CD4-positive, alpha-beta T cell treated with Interleukin-1 beta for 1 hour (primary cell): ENCODE measurements at places on chromosomes 2 and 18.

GRCh38 chr18:2879889-2880288 is 33.1 kb downstream of the EMILIN2 start:
- no peak for DNase-seq

GRCh38 chr2:21282515-21282898 is 158.7 kb downstream of the TDRD15 start:
- no peak for DNase-seq

- no peak for DNase-seq
Measured at GRCh38 chr2:64711252-64711800, 57.6 kb upstream of the SERTAD2 start.

DNA sequence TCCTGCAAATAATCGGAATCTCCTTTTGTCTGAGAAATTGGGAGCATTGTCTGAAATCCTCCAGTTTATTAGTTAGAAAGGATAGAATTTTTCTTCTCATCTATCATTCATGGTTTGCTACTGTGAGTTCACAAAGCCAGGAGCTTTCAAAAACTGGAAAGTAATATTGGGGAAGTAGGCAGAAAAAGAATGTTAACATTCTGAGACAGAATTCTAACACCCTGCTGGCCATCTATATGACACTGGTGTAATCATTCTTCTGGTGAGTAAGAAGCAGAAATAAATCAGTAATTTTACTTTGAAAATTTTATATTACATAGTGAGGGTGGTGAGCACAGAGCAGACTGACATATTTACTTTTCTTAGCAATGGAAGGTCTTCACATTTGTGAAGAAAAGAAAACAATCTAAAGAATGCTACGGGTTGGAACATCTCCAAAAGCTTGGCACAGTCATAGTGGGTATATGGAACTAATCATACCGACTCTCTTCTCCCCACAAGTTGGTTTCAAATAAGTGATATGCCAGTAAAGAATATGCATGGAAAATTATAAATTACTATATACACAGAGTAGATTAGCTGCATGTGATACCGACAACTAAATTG is 344.9 kb downstream of the LPIN1 start:
- no peak for DNase-seq

DNA sequence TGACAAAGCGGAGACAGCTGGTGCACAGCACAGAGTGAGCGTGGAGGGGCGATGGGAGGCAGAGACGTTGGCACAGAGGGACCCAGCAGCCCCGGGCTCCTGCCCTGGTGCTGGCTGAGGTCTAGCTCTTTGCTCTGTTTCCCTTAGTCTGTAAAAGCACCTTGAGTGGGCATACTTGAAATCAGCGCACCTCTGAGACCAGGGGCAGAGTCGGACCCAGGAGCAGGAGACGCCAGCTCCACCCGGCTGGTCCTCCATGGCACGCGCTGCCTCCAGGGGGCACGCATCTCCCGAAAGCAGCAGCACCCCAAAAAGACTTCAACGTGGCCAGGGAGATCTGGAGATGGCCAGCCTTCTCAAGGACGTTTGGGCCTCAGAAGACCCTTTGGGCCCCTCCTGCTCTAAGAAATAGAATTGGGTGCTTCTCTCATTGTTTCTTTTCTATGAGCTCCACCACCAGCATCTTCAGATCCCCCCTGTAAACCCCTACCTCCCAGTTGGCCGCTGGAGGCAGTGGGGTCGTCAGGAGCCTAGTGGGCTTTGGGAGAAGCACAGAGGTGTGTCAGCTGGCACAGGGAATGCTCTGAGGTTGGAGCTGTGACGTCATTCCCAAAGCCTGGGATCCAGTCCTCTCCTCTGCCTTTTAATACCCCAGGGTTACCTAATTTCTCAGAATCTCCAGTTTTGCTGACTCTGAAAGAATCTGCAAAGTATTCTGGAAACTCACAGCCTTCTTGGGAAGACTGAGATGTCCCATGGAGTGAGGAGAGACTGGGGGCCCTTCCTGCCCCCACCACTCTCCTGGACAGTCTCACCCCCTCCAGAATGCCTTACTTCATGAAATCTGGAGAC is 58.9 kb downstream of the CIB4 start:
- DNase-seq = no peak

GRCh38 chr2:214577769-214578168 is 166.9 kb downstream of the VWC2L start:
- DNase-seq = no peak

DNA sequence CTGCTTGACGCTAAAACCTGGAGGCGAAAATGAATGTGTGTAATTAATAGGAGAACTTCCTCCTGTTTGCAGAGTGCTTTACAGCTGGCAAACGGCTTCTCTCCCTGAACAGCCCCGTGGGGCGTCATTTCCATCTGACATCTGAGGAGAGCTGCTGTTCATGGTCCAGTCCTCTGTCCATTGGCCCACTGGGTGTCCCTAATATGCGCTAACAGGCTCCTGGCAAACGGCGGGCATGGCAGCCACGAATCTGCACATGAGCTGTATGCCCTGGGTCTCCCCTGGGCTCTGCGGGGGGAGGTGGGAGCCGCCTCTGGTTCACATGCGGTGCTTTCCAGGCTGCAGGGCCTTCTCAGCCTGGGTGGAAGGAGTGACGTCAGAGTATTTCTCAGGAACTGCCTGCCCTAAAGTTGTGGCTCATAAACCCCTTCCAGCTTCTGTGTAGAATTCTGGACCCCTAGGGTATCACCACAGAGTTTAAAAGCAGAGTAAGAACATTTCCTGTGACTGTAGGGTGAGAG is 73.2 kb downstream of the LRRFIP1 start:
- peak; percentile 84 for DNase-seq

DNA sequence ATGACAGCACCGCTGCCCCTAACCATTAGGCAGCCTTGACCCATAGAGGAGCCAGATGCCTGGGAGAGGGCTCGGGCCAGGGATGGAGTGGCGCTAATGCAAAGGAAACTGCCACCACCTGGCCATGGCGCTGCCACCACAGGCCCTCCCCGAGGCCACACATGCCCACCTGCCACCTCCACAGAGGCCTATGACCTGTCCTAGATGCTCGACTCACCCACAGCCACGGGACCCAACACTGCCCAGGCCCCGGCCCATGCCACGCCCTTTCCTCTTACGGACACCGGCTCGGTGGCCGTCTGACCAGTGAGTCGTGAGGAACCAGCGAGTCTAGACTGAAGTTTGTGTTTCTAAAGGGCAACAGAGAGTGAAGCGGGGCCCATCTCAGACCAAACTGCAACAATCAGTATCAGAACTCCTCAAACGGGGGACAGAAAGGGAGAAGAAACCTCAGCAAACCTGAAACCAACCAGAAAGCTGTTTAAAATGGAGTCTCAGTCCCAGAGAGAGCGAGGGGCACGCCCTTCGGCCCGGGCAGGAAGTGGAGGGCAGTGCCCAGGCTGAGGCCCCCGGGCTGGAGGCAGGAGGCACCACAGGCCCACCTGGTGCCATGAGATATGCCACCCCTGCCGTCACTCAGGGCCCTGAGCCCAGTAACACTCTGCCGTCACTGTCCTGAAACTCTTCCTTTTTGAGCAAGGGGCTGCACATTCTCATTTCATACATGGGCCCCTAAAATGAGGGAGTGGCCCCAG is 711 bp downstream of the GPR17 start:
- DNase-seq = no peak

DNA sequence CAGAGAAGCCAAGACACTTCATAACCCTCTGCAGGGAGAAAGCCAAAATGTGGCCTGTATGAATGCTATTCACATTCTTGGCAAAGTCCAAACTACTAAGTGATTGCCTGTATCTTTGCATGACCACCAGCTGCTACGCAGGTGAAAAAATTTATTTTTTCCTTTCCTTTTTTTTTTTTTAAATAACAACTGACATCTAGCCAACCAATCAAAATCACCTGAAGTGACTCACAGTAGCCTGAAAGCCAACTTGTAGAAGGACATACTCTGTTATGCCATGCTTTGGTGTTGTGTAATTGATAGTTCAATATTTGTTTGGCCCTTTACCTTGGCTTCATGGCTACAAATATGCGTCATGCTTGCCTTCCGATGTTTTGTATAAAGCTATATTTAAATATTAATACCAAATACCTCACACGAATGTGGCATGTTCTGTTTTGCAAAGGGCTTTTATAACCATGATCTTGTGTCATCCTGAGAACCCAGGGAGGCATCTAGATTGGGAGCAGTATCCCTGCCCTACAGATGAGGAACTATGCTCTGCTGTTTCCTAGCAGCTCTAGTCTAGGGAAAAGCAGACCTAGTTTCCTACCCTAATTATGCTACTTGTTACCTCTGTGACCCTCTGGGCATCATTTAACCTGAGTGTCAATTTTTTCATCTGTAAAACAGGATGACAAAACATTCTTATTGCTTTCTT is 102.1 kb downstream of the MYOM1 start:
- no peak for DNase-seq

GRCh38 chr2:176171351-176172006 is 14.4 kb downstream of the HOXD3 start:
- DNase-seq = no peak

DNA sequence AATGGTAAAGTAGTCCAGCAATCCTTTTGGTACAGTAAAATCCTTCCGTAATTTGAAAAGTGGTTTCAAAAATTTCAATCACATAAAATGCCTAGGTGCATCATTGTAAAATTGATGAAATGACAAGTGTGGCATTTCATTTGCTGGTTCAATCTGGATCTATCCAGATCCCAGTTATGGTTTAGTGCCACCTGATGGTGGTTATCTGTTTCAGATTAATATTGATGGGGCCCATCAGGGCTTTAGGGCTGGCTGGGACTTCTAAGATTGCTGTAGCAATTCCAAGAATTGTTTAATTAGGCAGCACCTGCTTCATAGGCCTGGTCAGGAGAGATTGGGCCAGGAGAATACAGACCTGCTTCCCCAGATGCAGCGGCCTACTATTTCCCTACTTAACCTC is 55.5 kb upstream of the PIK3C3 start:
- no peak for DNase-seq

GRCh38 chr2:212494418-212495020 is 44.1 kb downstream of the ERBB4 start:
- DNase-seq = no peak

DNA sequence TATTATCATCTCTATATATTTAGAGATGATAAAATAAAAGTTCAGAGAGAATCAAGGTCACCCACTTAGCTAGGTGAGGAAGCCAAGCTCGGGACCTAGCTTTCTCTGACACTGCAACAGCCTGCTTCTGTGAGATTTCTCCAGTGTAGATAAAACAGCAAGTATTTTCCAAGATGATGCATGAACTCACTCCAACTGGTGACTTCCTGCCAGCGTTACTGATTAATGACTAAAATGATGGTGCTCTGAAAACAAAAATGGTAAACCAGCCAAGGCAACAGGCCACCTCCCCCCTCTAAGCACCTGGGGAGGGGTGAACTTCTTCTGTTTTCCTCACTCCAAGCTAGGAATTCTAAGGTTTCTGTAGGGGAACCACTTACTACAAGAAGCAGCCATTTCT is 510.2 kb upstream of the ID2 start:
- DNase-seq = no peak

DNA sequence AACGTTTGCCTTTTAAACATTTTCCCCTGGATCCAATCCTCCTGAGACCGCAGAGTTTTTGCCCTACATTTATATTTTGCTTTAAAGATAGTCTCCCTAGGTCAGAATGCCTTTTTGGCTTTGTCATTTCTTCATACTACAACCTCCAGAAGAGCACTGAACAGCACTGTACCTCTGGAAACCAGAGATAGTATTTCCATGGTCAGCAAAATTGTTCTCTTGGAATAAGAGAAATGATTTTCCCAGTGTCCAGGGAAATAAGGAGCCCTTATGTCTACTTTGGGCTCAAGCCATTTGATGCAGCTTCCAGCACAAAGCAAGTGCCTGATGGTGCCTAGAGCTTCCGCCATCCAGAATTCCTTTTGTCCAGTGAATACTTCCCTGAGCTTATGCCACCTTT is 75.5 kb upstream of the SP5 start:
- no peak for DNase-seq

DNA sequence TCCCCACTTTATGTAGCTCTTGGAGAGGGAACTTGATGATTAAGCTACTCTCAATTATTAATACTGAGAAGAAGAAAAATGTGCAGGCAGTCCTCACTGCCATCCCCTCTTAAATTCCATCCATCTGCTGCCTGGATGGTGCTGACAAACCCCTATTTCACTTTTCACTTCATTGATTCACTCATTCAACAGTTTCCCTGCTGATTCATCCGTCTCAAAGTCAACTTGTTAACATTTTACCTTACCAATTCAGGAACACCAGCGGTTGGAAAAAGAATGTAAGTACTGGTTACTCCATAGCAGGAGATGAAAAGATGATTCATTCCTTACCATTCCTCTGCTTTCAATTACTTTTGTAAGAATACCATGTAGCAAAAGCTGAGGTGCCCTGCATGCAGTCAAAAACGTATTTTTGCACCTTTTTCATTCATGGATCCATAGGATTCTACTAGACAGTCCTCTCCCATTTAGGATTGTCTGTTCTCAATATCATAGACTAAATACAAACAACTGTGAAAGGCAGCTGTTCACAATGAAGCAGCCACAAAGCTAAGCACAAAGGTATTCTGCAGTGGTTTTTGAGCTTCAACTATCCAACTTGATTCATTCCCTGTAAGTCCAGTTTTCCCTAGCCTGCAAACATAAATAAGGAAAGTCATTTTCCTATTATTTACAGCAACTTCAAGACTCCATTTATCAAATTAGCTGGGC is 262.0 kb downstream of the MREG start:
- no peak for DNase-seq

GRCh38 chr2:209976698-209977385 is 25.6 kb upstream of the RPE start:
- no peak for DNase-seq

- no peak for DNase-seq
Measured at GRCh38 chr2:33406622-33407021, 69.8 kb upstream of the RASGRP3 start.

DNA sequence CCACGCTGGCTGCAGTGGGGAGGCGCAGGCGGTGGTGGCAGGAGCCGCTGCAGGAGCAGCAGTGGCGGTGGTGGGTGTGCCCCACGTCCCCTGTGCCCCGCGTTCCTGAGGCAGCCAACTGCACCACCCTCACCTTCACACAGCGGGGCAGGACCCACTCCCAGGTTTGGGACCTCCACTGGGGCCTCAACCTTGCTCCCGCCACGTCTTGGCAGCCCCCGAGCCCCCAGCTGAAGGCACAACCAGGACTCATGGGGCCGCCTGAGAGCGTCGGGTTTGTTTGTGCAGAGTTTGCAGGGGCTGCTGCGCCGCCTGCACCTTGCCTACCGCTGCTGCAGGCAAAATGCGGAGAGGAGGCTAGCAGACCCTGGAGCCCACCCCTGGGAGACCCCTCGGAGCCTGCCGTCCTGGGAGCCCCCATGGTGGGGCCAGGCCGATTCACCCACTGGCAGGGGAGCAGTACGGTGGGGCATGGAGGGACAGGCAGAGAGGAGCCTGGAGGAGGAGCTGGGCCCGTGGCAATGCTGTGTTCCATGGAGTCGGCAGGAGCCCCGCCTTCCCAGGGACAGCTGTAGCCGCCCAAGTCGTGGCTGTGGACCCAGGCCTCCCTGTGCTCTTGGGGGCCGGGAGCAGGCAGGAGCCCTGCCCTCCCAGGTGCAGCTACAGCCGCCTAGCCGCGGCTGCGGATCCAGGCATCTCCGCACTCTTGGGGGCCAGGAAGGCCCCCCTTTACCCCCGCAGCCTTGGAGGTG is 14.7 kb upstream of the EML6 start:
- DNase-seq = no peak
